ENCODE measurements at places on chromosomes 4 and X. TPM values are rescaled to one million over a fixed set of nuclear protein-coding genes. Genes with fewer than 3 reads are reported as not detected.

GPR82 gene
- total RNA-seq: not detected

MBNL3 gene
- total RNA-seq: 39.6 TPM

CLNK gene
- 0.11 TPM for total RNA-seq

RBM47 gene
- 1.5 TPM for total RNA-seq

GYPE gene
- 0.58 TPM for total RNA-seq

TIGD4 gene
- total RNA-seq: 0.17 TPM

NEXMIF gene
- 1.2 TPM for total RNA-seq

EDA gene
- 2.8 TPM for total RNA-seq

GRCh38 chrX:115939070-115939469 lies 231.5 kb upstream of the AGTR2 start:
- no peak for DNase-seq

DNA sequence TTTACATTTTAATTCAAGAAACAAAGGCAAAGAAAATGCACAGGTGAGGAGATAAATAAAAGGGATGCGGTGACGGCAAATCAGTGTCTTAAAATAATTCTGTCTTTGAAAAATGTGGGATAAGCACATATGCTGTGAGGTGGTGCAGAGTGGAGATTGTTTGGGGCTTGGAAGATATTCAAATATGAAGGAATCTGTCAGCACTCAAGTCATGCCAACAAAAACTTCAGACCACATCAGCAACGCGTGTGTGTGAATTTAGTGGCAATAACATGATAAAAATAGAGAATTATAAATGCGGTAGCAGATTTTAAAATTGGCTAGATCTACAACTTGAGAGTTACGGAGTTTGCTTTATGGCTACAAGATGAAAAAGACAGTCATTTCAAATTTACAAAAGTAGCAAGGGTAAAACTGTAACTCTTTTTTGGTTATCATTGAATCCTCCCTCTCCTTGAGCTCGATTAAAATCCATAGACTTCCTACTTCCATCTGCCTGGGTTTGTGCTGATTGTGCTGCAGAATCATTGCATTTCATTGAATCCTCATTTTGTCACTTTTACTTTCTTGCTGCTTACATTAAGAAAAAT lies 71.5 kb upstream of the VCX2 start:
- DNase-seq: no peak

DNA sequence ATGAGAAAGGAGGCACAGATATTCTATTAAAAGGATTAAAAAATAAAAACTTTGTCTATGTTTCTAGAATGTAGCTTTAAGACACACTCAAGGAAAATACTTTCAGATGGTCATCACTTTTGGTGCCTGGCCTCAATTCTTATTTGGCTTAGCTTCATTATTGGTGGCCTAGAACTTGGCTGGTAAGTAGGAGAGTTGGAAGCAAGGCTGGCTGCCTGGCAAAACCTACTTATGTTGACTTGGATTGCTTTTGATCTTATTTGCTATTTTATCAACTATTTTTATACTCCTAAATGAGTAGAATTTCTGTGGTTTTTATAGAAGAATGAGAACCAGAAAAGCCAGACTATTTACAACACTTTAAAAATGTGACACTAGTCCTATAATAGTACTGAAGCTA lies 35.3 kb upstream of the JADE3 start:
- DNase-seq: no peak

- DNase-seq: no peak
Measured at GRCh38 chrX:5718651-5719050, 510.0 kb downstream of the NLGN4X start.

GRCh38 chr4:142413485-142413884 lies 432.6 kb downstream of the INPP4B start:
- DNase-seq: no peak

- DNase-seq: no peak
Measured at GRCh38 chrX:72609313-72609712, 36.7 kb upstream of the HDAC8 start.

GRCh38 chr4:2849267-2850152 lies 5.9 kb downstream of the ADD1 start:
- no peak for DNase-seq

- DNase-seq: no peak
Measured at GRCh38 chrX:11196476-11196875, 85.3 kb downstream of the HCCS start.

DNA sequence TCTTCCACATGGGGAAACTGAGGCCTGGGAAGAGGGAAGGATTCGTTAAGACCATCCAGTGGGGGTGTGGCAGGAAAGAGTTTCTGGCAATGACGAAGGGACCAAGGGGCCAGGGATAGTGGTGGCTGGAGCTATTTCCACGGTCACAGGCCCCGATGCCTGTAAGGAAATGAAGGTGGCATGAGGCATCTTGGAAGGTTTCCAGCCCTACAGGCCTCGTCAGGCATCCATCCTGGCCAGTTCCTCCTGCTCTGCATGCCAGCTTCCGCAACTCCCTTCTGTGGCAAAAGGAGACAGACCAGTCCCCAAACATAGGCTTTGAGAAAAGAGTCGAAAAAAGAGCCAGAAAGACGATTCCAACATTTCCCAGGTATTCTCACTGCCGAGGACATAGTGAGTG lies 9.2 kb upstream of the C4orf50 start:
- no peak for DNase-seq

GRCh38 chr4:20825505-20825904 lies 125.2 kb downstream of the PACRGL start:
- no peak for DNase-seq

GRCh38 chr4:142485452-142485851 lies 360.6 kb downstream of the INPP4B start:
- DNase-seq: no peak

- DNase-seq: no peak
Measured at GRCh38 chr4:104870495-104871233, 276.0 kb upstream of the TET2 start.

GRCh38 chr4:170242471-170242870 lies 152.7 kb upstream of the AADAT start:
- no peak for DNase-seq

GRCh38 chrX:112967341-112967740 lies 126.7 kb upstream of the AMOT start:
- DNase-seq: no peak

GRCh38 chr4:168757500-168757899 lies 252.6 kb downstream of the CBR4 start:
- no peak for DNase-seq

DNA sequence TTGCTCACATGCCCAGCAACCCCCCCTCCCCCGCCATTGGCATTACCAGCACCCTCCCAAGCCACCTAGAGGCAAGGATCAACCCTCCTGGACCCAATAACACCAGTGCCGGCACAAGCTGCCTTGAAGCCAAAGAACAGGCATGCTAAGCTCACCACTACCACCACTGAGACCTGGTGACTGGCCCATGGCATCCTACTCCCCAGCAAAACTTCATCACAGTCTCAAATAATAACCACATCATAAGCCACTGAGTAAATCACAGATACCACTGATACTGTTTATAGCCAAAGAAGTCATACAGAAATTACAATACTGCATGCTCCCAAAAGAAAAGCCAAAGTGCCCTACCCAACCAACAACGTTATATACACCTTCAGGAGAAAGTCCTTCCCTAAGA lies 73.6 kb upstream of the RPL34 start:
- DNase-seq: no peak

DNA sequence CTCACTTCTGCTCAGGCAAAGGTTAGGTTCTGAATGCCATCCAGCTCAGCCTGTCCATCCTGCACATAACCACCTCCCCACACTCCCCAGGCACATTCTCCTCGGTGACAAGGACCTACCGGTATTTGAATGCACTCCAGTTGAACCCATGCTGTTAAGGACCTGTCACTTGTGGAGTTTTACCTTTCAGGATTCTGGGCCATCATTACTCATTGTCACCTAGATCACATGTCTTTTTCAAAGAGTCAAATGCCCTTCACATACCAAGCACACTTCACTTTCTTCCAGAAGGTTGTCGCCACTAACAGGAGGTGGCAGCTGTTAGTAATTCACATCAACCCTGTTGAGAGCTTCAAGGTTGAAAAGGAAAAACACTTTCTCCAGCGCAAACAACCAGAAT lies 218.3 kb downstream of the SOWAHB start:
- DNase-seq: no peak

- no peak for DNase-seq
Measured at GRCh38 chr4:32268863-32269262, 1548.7 kb downstream of the PCDH7 start.

DNA sequence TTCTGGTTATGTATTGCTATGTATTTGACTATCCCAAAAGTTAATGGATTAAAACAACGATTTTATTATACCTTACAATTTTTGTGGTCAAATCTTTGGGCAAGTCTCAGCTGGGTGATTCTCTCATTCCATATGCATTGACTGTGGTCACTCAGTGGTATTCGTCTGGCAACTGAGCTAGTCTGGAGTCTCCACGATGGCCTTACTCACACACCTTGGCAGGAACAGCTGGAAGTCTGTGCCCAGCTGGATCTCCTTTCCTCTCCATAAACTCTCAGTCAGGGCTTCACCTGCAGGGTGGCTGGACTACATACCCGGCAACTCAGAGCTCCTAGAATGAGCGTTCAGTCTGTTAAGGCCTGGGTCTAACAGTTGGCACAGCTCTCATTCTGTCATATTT lies 141.1 kb upstream of the WDFY3 start:
- no peak for DNase-seq

Measured in CD4-positive, alpha-beta memory T cell (primary cell).